CD14-positive monocyte (primary cell): ENCODE measurements at places on chromosomes 6 and 20. TPM values are rescaled to one million over a fixed set of nuclear protein-coding genes. Genes with fewer than 3 reads are reported as not detected.

GRCh38 chr6:111938710-111939109 lies 65.5 kb upstream of the FYN start:
- peaks cover 48% of the 10 kb centered on the region for H3K4me1 ChIP-seq
- H3K27me3 ChIP-seq, result no peaks in the 10 kb centered on the region
- DNase-seq, result no peak

DNA sequence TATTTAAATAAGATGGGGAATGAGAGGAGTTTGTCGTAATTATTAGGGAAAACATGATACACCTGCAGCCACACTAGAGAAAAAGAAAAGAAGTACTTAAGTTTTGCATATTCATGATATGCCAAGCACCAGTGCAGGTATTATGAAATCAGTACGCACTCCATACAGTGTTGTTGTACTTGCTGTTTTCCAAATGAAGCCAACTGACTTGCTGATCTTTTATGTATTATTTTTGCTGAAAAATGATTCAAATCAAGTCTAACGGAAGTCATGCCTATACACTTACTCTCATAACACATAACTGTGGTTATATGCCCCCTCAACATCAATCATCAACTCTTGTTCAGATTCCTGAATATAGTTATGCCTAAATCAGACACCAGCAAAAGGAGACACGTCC lies 584.9 kb upstream of the EYS start:
- no peaks in the 10 kb centered on the region for H3K27me3 ChIP-seq
- no peak for DNase-seq
- no peaks in the 10 kb centered on the region for H3K36me3 ChIP-seq
- H3K27ac ChIP-seq, result no peak overlapping the region
- no peaks in the 10 kb centered on the region for H3K4me1 ChIP-seq
- H3K4me3 ChIP-seq, result no peak overlapping the region

DNA sequence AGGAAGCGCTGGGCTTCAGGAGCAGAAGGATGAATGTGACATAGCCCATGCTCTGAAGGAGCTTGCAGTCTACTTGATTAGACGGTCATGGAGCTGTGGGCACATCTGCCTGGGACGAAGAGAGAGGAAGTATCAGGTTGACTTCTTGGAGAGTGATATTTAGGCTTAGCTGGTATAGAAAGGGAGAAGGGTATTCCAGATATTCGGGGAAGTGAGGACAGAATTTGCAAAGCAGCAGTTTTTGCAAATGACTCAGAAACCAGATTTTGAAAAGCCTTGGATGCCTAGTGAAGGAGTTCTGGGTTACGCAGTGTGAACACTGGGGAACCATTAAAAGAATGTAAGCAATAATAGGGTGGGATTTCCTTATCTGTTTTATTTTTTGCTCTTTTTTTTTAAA lies 60.7 kb downstream of the EYA4 start:
- DNase-seq, result no peak
- H3K36me3 ChIP-seq, result no peaks in the 10 kb centered on the region
- no peaks in the 10 kb centered on the region for H3K27me3 ChIP-seq
- no peak overlapping the region for H3K4me3 ChIP-seq
- H3K27ac ChIP-seq, result no peak overlapping the region

The PTK6 gene
- polyA plus RNA-seq, result 3.7 and 4.1 TPM in 2 replicates
